NCI-H526 treated with DMSO at 0.1 percent for 48 hours (cell line): ENCODE measurements at places on chromosomes 2 and 18.

DNA sequence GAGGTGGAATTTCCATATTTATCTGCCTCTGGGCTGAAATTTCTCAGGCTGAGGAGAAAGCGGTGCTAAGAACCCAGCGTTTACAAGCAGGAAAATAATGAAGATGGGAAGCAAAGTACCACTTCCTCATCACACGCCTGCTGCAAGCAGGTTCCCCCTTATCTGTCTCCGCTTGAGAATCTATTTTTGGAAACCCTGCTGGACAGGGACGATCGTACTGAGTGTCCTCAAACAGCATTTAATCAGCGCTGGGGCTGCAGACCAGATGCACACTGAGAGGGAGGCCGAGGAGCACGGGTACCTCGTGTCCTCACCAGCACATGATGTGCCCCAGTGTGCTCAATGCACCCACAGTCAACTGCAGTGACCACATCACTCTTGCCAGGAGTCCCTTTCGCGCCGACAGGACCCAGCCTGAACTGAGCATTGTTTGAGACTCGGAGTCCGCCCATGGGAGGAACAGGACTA lies 160.4 kb downstream of the HDAC4 start:
- DNase-seq, result peak; percentile 69

- peak; percentile 11 for DNase-seq
Measured at GRCh38 chr2:117553448-117553847, 261.0 kb upstream of the DDX18 start.

DNA sequence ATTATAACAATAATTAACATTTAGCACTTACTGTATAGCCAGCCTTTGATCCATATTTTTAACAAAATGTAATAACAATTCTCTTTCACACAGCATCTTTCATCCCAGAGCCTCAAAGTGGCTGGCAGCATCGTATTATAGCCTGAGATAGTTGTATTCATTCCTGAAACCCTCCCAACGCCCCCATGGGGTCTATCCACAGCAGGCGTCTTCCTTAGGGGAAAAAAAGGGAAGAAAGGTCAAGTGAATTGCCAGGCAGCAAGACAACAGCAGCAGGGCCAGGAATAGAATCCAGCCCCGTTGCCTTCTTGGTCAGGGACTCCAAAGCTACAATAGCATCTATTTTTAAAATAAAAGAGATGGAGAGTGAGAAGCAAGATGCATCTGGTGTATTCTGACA lies 424.4 kb upstream of the ID2 start:
- DNase-seq, result no peak

- DNase-seq, result no peak
Measured at GRCh38 chr18:2805970-2806943, 40.5 kb upstream of the EMILIN2 start.

DNA sequence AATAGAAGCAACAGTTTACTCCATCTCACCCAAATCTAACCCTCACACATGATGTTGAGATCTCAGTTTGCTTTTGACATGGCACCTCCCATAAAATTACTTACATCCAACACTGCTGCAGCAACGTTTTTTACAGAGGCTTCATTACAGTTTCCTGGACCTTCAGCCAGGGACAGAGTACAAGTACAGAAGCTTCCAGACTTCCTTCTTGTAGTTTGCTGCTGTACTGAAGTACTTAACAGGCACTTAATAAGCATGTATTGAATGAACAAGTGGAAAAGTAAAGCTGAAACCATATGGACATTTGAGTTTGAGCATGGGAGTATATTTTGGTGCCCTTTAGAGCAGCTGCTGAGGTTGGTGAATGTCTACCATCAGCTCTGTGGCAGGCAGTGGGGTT lies 514.2 kb downstream of the PTPRM start:
- no peak for DNase-seq

GRCh38 chr2:184326066-184326465 lies 272.3 kb upstream of the ZNF804A start:
- peak; percentile 91 for DNase-seq

DNA sequence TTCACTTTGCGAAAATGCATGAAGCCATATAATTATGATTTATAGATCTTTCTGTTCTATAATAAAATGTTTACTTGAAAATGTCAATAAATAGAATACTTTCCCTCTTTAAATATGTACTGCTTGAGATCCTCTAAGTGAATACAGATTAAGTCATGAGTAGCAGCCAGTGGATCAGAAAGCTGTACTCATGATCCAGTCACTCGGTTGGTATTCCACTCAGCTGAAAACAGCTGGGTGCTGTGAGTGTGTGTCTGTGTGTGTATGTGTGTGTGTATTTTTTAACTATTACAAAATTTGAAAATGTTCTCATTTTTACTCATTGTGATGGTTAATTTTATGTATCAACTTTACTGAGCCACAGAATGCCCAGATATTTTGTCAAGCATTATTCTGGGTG lies 141.6 kb upstream of the CYP26B1 start:
- DNase-seq, result no peak

GRCh38 chr2:96243843-96244242 lies 22.0 kb downstream of the TMEM127 start:
- no peak for DNase-seq

DNA sequence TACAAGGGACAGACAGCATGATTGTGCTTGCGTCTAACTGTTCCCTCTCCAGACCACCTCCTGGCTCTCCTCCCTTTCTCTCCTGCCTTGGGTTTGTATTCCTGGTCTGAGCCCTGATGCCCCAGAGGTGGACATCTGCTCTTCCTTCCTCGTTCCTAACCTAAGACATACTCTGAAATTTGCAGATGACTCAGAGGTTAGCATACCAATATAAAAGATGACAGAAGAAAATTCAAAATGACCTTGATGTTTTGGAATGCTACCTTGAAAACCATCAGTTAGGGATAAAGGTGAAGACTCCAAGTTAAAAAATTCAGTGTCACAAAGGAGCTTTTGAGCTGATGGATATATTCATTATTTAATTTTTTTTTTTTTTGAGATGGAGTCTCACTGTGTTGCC lies 12.9 kb downstream of the SMYD1 start:
- no peak for DNase-seq

DNA sequence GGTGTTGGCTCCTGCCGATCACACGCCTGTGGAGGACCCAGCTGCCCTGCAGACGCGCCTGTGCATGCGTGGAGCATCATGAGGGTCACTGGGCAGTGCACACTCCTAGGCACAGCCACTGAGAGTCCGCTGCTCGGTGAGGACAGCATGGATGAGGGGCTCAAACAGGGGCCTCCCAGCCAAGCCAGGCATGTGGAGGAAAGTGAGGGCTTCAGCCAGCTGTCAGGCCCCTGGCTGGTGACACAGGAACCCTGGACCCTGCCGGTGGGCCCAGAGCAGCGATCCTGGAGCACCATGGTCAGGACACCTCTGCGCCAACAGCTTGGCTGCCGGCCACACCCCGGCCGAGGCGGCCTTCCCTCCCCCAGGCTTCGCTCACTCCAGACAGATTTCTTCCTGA lies 171.2 kb downstream of the RTP5 start:
- no peak for DNase-seq

DNA sequence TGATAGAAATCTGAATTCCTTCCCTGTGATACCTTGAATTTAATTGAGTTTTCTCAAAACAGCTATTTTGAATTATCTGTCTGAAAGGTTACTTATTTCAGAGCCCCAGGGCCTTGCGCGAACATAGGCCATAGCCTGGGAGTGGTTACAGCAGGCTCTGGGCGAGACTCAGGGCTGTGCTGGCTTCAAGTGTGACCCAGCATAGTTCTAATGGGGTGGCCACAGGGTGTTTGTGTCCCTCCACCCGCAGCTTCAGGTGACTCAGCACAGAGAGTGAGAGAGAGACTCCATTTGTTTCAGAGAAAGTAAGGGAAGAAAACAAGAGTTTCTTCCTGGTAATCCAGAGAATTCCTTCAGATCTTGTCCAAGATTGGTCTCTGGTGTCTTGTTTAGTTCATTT lies 137.9 kb upstream of the POU3F3 start:
- DNase-seq, result no peak

DNA sequence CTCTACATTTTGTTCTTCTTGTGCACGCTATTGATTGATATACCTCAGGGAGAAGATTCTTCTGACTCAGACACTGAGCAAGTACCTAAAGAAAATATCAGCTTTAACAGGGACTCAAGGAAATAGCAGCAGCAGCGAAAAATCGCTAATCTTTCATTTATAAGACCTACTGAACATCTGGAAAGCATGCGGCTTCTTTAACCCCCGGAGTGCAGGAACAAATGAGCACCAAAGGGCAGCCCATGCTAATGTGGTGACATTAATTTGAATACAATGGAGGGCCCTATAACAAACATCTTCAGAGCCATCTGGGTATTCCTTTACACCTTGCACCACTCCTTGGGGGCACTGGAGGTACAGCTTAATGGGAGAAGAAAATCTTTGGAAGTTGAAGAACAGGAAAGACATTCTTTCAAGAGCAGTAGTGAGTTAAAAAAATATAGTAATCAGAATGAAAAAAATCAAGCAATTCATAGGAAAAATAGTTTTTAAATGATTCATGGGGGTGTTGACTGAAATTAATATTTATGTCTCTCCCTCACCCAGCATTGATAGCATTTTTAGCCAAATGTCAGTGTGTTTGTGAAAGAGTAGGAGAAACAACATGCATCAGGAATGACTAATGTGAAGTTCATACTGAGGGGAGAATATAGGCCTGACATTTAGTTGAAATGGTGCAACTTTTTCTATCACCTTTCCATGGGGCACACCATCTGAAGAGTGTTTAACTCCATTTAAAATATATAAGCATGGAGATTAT lies 281.7 kb downstream of the HRH4 start:
- no peak for DNase-seq

DNA sequence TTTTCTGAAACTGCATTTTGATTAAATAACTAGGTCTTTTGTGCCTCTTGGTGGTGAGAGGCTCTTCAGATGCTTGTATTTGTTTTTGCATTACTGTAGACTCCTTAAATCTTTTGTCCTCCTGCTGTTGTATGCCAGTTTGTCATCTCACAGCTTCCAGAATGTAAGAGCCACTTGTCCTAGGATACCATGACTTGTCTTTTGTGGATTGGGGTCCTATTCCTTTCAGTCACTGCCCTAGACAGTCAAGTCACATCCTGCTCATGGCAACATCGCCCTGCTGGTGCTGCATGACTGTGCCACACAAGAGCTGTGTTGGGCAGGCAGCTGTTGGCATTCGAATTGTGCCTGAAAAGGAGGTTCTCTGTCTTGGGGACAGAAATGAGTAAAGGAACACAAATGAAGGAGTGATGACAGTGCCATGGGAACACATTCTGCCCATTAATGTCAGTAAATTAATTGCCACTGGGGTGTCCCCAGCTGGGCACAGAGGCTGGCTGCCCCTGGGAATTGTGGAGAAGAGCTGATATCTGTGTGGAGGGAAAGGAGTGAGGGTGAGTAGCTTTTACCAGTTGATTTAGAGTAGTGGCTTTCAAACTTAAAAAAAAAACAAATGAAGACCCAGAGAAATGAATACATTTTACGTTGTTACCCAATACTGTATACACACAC lies 140.3 kb downstream of the ARL6IP6 start:
- no peak for DNase-seq

- no peak for DNase-seq
Measured at GRCh38 chr2:104873689-104874054, 19.8 kb downstream of the POU3F3 start.

DNA sequence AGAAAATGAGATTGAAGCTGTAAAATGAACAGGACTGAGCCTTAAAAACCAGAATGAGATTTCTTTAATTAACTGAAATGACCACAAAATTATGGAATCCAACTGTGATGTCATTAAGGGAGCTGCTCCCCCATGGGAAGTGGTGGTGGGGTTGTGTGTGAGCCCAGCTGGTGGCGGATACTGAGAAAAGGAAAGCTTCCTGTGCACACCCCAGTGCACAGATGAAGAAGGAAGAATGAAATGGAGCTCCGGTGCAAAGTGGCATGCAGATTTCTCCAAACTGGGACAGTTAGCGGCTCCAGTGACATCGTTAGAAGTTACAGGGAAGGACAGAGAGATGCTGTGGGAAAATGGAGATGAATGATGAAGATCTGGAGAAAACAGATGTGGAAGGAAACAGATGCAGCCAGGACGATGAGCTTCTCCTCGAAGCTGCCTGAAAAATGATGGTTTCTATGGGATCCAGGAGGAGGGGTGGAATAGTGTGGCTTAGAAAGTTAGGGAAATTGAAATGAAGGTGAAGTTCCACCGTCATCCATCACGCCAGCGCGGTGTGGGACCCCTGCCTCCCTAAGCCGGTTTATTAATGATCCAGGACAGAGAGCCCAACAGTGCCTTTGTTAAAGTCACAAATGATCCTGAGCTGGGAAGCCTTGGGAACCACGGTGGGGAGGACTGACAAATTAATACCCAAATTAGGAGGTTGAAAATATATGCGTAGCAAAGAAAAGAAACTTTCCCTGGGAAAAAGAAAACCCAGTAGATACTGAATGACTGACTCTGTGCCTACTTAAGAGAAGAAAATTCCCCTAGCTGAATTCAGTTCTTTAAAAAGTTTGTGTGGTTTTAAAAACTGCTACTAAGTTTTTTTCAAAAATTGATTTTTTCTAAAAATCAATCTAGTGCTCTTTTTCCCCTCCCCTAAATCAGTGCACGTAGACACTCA lies 77.2 kb downstream of the TSN start:
- DNase-seq, result no peak

- DNase-seq, result no peak
Measured at GRCh38 chr2:236633775-236634560, 64.3 kb downstream of the ACKR3 start.

DNA sequence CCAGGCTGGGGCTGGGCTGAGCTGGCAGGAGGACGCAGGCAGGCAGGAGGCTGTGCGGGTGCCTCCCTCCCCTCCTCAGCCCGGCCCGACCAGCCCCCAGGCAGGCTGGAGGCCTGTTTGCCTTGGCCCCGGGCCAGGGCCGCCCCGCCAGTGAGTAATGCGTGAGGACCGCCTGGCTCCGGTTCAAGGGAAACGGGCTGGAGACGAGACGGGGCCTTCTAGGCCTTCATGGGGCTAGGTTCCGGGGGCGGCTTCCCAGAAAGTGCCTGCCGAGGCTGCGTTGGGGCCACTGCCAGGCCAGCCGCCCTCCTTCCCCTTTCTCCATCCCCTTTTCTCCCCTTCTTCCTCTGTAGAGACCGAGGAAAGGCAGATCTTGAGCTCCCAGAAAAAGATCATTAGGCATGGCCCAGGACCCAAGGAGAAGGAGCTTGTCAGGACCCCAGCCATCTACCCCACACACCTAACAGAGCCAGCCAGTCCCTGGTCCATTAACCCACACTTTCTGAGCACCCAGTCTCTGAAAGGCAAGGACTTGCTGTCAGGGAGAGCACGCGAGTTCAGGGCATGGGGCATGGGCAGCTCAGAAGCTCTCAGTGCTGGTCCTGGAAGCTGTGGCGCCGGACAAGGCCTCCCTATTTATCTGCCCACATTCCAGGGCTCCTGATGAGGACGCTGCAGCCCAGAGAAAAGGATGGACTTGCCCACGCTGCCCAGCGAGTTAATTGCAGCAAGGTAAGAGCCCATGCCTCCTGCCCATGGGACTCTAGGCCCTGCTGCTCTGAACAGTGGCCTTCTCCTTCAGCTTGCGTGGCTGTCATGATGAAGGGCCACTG lies 48.5 kb downstream of the SMAD7 start:
- DNase-seq, result no peak

DNA sequence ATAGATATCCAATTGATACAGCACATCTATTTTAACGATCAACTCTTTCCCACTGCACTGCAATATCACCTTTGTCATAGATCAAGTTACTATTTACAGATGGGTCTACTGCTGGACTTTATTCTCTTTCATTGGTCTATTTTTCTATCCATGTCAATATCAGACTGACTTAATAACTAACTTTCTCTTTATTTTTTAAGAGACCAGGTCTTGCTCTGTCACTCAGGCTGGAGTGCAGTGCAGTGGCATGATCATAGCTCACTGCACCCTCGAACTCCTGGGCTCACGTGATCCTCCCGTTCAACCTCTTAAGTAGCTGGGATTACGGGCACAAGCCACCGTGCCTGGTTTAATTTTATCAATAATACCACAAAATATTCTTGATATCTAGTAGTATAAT lies 71.2 kb downstream of the TLK1 start:
- no peak for DNase-seq
